ENCODE measurements at places on chromosomes 5 and 9. TPM values are rescaled to one million over a fixed set of nuclear protein-coding genes. Genes with fewer than 3 reads are reported as not detected.

The ARID3C gene
- not detected for total RNA-seq

DNA sequence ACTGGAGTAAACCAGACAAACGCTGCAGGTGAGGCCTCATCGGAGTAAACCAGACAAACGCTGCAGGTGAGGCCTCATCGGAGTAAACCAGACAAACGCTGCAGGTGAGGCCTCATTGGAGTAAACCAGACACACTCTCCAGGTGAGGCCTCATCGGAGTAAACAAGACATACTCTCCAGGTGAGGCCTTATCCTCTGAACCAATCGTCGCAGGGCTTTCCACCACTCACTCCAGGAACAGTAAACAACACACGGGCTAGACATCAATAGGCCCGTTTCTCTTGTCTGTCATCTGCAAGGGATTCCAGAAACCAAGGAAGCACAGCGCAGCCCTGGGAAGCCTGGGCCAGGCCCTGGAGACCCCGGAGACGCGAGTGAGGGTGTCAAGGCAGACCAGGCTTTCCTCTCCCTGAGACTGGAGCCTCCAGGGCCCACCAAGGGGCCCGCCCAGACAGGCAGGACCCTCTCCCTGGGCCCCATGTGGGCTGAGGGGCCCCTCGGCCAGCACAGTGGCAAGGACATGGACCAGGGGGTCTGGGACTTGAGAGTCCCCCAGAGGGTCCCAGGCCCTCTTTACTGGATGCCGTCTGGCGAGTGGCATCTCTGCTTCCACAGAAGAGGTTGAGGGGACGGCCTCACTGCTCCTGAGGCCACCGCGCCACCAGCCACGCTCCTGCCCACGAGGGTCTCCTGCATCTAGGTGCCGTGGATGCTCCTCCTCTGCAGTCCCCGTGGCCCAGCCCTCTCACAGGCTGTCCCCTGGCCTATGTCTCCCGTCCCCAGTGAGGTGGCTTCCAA lies 26.4 kb upstream of the NSMF start:
- no peak for DNase-seq

GRCh38 chr9:34656992-34657391 lies 5.0 kb downstream of the IL11RA start:
- DNase-seq = no peak

GRCh38 chr9:68507806-68508145 lies 32.9 kb downstream of the TMEM252 start:
- no peak for DNase-seq
